HCEC 1CT (cell line): ENCODE measurements at places on chromosomes 13 and 19.

DNA sequence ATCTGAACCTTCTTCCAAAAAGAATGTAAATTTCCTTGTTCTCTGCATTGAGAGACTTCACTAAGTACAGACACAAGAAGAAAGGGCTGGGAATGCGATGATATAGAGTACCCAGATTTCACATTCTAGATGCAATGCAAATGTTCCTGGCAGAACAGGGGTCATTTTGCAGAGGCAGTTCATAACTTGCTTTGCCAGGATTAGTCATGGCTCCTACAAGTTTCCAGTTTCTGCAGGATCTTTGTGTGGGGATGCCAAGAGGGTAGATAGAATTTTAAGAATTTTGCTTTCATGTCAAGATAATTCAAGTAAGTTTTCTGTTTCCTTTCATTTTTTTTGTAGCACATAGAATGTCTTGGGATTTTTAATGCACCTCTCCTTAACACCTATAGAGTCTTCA lies 181.2 kb downstream of the FGF9 start:
- no peak for DNase-seq

GRCh38 chr19:5646703-5647102 lies 23.8 kb downstream of the SAFB start:
- no peak for DNase-seq

DNA sequence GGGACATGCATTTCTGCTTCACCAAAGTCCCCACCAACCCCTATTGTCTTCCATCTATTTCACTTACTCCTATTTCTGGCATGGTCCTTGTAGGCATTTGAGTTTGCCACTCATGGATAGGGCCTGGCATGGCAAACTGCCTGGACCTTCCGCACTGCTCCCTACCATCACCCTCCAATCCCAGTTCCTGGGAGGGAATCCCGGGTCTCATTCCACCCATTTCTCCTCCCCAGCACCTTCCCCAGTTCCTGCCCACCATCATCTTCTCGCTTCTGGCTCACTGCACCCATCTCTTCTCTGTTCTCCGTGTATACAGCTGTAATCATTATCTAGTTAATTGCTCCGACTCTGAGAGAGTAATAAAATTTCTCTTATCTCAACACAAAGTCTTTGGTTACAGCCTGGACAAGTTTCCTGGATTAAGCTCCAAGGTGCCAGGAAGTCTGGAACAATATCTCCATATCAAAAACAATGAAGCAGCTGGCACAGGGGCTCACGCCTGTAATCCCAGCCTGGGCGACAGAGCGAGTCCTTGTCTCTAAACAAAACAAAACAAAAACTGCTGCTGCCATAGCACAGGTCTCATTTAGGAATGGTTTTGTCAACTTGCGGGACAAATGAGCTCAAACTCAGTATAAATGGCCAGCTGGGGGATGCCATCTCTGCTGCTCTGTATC lies 17.0 kb upstream of the COX7A1 start:
- DNase-seq: no peak

GRCh38 chr19:30682999-30683536 lies 310.9 kb downstream of the ZNF536 start:
- DNase-seq: peak; percentile 87

- no peak for DNase-seq
Measured at GRCh38 chr13:98429977-98430736, 146.8 kb downstream of the STK24 start.
